Central memory CD8-positive, alpha-beta T cell (primary cell): ENCODE measurements at places on chromosomes 11 and 22.

- DNase-seq, result no peak
These were observed 34.5 kb upstream of the BLID start for GRCh38 chr11:122150216-122151124.

DNA sequence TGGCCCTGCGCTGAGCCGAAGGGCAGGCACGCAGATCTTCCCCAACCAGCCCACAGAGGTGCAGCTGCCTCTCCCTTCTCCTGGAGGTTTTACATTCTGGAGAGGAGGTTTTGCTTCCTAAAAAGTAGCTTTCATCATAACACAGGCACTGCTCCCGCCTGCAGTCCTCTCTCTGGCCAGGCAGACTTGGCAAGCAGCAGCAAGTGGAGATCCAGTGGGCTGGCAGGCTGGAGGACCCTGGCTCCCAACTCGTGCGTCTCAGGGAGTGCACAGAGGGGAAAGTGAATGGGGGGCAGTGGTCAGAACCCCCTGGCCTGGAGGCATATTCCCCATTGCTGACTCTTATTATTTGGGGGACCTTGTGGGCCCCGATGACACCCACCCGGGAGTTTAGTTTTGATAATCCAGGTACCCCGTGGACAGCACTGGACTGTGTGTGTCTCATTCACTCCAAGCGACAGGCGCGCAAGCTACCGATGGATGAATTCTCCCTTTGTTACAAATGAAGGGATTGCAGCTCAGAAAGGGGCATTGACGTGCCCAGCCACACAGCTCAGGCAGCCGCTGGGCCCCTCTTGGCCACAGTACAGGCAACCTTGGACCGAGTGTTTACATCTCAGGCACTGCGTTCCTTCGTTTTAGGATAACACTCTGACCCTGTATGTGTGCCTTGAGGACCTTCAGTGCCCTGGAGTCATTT, 1223.9 kb downstream of the BRD1 start:
- DNase-seq, result no peak

- DNase-seq, result no peak
These were observed 6.1 kb downstream of the MRGPRE start for GRCh38 chr11:3225826-3226750.

GRCh38 chr22:45828841-45829240, 148.1 kb downstream of the WNT7B start:
- DNase-seq, result no peak

DNA sequence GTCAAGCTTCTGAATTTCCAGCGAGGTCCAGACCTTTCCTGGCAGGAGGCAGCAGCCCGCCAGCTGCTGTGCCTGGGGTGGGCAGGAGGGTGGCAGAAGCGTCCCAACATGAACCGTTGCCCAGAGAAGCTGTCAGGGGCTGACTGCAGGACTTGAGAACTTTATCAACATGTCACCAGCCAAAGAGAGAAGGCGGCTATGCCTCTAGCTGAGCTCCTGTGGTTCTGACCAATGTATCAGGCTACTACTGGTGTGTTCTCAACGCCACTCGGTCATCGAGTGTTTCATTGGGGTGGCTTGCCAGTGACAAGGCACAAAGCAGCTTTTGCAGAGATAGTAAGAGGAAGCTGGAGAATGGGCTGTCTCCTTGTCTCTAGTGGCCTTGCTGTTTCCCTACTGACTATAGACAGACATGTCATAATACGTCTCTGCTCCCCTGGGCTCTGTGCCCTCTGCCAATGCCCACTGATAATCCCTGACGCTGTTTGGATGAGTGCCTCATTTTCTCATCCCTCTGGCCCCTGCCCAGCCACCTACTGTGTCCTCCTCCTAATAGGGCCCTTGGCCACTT, 17.6 kb upstream of the ASCC2 start:
- DNase-seq, result no peak

GRCh38 chr11:114137838-114138237, 78.3 kb downstream of the ZBTB16 start:
- DNase-seq, result no peak

DNA sequence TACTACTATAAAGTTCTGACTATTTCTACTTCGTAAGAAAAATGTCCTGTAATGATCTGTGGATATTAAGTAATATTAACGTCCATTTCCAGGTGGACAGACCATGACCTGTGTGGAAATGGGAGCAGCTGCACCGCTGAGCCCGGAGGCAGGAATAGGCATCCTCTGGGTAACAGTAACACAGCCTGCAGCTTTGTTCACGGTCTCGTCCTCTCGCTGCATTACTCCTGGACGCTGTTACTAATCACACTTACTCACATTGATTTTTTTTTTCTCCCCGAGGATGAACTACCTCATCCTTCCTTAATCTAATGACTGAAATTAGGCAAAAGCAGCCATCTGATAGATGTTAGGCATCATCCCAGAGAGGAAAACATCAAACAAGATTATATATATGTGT, 345.7 kb upstream of the NARS2 start:
- no peak for DNase-seq

- DNase-seq, result no peak
These were observed 13.5 kb downstream of the C11orf97 start for GRCh38 chr11:94525546-94526324.

DNA sequence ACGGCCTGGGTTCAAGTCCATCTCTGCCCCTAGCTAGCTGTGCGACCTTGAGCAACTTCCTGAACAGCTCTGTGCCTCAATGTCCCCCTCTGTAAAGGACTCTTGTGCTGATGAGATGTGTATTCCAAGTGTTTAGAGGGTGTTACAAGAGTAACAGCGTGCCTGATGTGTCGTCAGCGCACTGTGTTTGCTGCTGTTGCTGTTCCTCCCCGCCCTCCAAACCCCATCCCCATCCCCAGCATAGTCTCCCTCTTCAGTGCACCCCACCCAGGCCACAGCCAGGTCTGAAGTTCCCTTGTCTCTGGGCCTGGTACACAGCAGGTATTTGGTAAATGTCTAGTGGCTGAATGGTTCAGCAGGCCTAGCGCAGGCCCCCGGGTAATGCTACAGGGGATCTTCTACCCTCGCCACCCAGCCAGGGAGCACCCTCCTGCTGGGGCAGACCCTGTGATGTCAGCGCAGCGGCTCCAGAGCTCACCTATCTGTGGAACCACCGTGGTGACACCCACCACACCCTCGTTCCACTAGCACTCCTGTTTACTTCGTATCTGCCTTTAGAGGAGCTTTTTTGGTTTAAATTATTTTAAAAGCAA, 10.3 kb downstream of the CBX7 start:
- no peak for DNase-seq

DNA sequence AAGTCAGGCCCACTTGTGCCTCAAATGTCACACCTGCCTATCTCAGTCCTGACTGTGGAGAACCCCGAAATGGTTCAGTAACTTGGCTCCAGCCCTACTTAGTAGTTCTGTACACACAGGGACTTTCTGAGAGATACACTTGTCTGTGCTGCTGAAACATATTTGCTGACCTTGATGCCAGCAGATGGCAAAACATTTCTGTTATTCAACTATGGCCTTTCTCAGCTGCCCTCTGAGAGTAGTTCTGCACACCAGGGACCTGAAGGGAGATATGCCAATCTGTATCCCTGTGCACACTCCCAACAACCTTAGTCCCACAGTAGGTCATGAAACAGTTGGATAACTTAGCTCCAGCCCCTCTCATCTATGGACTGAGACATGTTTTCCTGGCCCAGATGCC, 1651.5 kb downstream of the LRRC4C start:
- DNase-seq, result no peak

- DNase-seq, result no peak
These were observed 12.5 kb downstream of the PLET1 start for GRCh38 chr11:112248201-112248600.

DNA sequence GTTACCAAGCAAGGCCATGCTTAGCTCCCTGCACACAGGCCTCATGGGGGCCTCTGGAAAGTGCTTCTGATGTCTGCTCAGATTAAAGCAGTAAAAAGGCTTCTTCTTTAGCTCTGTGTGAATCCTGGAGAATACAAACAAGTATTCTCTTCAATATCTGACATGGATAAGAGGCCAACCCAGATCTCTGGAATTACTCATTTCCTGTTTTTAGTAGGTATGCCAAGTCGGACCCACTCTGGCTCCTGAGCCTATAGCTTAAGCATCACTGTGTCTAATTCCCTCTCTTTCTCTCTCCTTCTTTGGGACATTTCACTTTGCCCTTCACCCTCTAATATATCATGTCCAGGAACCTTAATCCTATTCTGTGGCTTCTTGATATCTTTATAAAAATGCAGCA, 529.6 kb upstream of the CCDC90B start:
- no peak for DNase-seq
